Right forelimb (tissue), 1 donor: ENCODE measurements at places on chromosomes 4 and X.

DNA sequence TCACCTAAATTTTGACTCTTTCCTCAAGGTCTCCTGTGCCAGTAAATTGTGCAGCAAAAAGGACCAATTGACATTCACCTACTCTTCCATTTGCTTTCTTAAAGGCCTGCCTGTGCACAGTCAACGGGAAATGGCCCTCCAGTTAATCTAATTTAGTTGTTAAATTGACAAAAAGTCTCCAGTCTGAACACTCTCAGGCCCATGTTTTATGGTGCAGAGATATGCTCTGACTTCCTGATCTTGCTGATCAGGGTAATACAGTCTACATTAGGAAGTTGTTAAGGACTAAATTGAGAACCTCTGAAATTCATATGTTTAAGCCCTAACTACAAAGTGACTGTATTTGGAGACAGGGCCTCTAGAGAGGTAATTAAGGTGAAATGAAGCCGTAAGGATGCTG, 133.6 kb upstream of the IL15 start:
- no peak for DNase-seq

DNA sequence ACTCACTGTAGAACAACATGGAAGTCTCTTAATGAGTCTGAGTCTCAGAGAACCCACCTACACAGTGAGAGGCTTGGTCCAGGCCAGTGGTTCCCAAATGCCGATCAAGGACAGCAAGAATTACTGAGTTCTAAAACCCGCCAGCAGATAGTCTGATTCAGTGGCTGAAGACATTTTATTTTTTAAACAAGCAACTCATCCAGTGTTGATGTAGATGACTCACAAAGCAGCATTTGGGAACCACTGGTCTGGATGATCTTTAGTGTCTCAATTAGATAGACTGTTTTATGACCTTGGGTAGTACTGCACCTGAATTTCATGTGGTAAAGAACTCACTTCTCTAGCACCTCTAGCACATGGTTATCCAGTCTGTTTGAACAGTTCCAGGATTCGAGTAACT, 193.6 kb downstream of the FBXW7 start:
- DNase-seq = no peak

DNA sequence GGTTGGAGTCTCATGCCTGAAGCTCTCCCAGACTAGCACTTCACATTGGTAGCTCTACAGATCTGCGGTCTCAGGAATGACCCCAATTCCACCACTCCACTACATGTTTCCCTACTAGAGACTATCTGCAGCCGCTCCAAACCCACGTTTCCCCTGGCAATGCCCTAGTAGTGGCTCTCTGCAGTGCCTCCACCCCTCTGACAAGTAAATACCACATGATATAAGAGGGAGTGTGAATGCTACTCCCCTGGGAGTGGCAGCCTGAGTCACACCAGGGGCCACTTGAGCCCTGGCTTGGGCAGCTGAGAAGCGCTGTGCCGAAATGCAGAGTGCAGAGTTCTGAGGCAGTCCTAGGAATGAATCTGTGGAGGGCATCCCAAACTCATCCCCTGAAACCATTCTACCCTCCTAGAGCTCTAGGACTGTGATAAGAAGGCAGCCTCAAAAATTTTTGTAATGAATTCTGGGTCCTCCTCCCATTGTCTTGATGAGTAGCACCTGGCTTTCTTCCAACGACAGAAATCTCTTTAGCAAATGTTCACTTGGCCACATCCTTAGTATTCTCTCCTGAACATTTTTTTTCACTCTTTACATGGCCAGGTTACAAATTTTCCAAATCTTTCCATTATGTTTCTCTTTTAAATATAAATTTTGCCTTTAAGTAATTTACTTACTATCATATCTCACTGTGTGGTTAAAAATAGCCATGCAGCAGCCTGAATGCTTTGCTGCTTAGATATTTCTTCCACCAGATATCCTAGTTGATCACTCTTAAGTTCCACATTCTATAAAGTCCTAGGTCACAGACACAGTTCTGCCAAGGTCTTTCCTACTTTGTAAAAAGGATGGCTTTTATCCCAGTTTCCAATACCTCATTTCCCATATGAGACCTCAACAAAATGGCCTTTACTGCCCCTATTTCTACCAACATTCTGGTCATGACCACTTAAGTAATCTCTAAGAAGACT, 160.2 kb upstream of the CPEB2 start:
- DNase-seq = no peak

GRCh38 chrX:102129473-102129872, 4.0 kb downstream of the TCEAL2 start:
- DNase-seq = no peak

DNA sequence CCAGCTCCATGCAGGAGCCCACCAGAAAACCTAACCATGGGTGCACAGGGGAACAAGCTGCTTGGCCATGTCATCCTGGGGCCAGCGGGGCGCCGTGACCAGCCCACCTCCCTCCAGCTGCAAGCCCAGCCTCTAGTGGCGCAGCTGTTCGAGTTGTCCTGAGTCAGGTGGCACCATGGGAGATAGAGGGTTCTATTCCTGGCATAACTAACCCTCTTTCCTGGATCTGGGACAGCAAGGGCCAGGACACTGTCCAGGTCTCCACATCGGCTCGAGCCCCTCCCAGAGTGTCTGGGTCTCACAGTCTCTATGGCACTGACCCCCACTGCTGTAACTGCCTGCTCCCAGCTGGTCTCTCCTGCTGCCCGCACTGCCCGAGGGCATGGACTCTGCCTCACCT, 16.7 kb downstream of the ABLIM2 start:
- no peak for DNase-seq

DNA sequence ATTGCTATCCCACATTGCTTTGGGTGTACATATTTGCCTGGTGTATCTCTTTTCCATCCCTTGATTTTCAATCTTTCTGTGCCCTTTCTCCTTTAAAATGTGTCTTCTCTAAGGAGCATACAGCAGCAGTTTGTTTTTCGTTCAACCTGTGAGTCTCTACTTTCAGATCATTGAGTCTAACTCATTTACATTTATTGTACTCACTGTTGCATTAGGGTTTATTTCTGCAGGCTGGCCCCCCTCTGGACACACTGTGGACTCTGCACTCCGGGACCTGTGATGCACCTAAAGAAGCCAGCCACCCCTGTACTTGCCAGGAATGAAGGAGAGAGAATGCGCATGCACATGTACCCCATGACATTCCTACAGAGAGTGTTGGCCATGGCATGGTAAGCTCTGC, 93.0 kb downstream of the FAM53A start:
- no peak for DNase-seq

DNA sequence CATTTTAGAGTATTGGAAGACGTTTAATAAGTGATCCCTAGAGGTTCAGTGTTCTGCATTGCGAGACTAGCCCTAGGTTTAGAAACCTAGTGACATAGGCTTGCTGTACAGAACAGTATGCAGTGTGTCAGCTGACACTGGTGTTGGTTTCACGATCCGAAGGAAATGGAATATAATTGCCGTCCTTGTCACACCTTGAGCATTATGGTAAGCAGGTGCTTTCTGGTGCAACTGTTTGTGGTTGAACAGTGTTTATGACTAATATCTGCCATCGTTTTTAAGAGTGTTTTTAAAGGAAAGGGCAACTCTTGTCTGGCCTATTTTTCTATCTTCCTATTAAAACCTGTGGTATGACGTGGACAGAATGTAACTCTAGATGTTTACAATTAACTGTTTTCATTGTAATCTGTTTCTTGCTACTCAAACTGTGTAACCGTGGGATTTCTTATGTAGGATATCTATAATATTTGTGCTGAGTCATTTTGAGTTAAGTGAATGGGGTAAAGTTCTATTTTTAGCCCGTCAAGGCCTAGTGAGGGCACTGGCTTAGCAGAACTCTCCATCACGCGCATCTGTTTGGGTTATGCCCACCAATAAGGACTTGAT, 53.8 kb upstream of the TBC1D14 start:
- DNase-seq = no peak

- DNase-seq = no peak
Observed at GRCh38 chr4:111812760-111813159, 332.5 kb upstream of the FAM241A start.

- no peak for DNase-seq
Observed at GRCh38 chr4:4521731-4522130, 20.1 kb downstream of the STX18 start.

- no peak for DNase-seq
Observed at GRCh38 chr4:80180743-80181142, 16.6 kb upstream of the PRDM8 start.

- no peak for DNase-seq
Observed at GRCh38 chrX:53319614-53320542, 38.5 kb upstream of the IQSEC2 start.

GRCh38 chrX:34381241-34381640, 249.1 kb upstream of the FAM47A start:
- DNase-seq = no peak

- no peak for DNase-seq
Observed at GRCh38 chr4:26583538-26583864, 383 bp upstream of the TBC1D19 start.

DNA sequence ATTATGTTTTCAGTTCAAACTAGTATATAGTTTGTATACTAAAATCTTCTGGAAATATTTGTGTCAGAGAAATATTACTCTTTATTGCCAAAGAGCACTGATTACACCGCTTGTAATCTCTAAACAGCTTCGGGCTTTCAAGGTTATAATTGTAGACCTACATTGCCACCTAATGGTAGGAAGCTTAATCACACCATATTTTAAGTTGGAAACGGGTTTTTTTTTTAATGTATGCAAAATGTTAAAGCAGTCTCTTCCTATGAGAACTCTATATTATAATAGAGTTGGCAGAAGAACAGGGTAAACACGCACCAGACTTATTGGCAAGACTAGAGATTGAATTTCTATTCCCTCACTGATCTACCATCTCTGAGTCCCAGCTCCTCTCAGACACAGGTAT, 19.5 kb upstream of the NFXL1 start:
- DNase-seq = no peak

DNA sequence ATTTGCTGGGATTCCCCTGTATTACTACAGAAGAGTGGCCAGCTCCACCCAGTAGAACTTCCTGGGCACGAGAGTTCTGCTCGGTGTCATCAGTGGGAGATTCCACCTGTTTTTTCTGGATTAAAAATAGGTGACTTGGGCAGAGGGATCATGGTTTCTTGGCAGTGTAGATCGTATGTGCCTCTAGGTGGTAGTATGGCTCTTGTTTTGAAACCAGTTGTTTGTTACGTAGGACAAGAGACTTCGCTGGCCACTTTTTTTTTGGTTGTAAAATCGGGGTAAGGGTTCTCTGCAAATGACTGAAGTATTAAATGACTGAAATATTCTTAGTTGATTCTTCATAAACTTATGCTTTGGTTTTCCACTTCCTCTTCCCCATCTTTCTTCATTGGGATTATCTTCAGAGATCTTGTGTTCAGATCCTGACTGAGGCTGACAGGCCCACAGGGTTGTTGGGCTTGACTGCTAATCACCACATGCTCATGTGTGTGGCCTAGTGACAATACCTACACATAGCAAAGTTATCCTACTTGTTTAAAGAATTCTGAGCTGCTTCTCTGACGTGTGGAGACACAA, 43.8 kb upstream of the WDR1 start:
- no peak for DNase-seq

GRCh38 chrX:15724911-15725310, 13.2 kb upstream of the CA5B start:
- no peak for DNase-seq

DNA sequence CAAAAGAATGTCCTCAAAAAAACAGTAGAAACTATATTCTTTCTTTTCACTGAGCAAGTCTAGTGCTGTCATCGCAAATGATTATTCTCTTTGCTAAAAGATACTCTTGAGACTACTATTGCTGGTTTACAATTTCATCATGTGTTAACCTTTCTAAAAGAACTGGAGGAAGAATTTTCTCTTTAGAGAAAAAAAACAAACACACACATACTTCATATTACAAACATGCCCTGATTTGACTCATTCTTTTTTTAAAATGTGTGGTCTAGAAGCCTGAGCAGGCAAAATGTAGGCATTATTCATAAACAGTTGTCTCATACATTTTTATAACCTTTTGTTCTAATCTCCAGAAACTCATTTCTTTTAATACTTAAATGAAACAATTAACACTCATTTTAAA, 60.6 kb upstream of the FAT4 start:
- no peak for DNase-seq

DNA sequence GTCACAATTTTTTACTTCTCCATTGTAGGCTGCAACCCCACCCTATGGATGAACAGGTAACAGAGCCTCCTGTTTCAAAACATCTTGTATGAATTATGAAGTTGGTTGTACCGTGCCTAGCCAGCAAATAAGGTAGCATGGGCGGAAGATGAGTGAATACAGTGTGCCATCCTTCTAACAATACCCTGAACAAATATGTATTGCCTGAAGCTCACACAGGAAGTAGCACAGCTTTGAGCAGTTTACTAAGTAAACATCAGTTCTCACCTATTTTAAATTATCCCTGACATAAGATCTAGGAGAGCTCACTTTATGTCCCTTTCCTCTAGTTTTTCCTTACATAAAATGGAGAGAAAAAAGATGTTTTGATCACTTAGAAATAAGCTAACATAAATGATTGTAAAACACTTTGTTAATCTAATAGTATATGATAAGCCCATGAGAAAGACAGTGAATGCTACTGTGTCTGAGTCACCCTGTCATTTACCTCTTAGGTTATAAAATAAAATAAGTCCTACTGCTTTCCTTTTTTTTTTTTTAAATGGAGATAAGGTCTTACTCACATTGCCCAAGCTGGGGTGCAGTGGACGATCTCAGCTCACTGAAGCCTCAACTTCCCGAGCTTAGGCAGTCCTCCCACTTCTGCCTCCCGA, 36.6 kb downstream of the GRSF1 start:
- no peak for DNase-seq

GRCh38 chrX:50853399-50853798, 39.4 kb upstream of the SHROOM4 start:
- no peak for DNase-seq

- no peak for DNase-seq
Observed at GRCh38 chr4:117134386-117134785, 49.0 kb upstream of the TRAM1L1 start.

DNA sequence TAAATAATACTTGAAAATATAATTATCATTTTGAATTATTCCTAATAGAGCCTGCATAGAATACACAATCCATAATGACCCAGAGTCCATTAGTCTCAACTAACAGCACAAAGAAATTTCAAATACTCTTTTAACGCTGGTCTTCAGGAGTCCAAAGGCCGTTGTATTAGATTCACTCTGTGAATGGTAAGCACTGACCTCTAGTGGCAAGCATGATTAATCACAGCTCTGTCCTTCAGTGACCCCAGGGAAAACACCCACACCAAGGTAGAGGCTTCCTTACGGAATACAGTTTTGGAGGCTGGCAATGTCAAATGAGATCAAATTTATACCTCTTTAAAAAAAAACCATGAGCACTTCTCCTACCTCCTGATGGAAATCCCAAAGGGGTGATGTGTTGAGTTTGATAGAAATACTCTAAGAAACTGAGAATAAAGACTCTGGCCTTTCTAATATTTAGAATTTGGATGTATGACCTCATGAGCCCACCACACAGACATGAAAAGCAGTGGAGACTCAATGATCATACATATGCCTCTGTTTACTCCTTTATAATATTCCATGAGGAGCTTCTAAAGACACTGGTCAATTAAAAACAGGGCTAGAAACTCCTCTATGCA, 147.2 kb upstream of the DKK2 start:
- no peak for DNase-seq
